ENCODE measurements at places on chromosomes 7 and 10. TPM values are rescaled to one million over a fixed set of nuclear protein-coding genes. Genes with fewer than 3 reads are reported as not detected.

- DNase-seq: no peak
Measured at GRCh38 chr10:126075009-126075408, 178.6 kb downstream of the FANK1 start.

- DNase-seq: no peak
Measured at GRCh38 chr7:121510302-121510701, 114.2 kb upstream of the FAM3C start.

Gene PAPOLB
- 2.2 TPM for total RNA-seq

DNA sequence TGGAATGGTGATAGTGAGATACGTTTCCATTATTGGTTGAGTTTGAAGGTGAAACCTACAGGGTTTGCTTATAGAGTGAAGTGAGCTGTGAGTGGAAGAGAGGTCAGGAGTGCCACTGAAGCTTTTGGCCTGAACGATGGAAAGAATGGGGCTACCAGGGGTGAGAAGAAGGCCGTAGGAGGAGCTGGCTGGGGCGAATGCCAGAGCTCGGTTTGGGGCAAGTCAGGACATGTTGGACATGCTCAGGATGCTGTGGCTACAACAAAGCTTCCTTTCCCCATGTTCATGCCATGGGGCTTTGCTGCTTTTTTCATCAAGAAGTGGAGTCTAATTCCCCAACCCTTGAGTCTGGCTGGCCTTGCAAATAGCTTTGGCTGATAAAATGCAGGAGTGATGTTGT is 253.7 kb downstream of the GLRX3 start:
- no peak for DNase-seq
